Aorta (tissue), 5 donors: ENCODE measurements at places on chromosomes 6 and 20. TPM values are rescaled to one million over a fixed set of nuclear protein-coding genes. Genes with fewer than 3 reads are reported as not detected.

Gene TBX18
- 75.2 TPM for total RNA-seq

Gene TBXT
- not detected for total RNA-seq

GRCh38 chr6:51928320-51928719 lies 159.1 kb downstream of the PKHD1 start:
- no peak for DNase-seq

- no peak for DNase-seq
Measured at GRCh38 chr6:44073612-44074438, 53.4 kb downstream of the MRPL14 start.

GRCh38 chr6:34884996-34885395 lies 2.8 kb downstream of the TAF11 start:
- DNase-seq = no peak

- no peak for DNase-seq
Measured at GRCh38 chr20:46243707-46244628, 64.3 kb downstream of the CDH22 start.
